ENCODE measurements at places on chromosomes 5 and 9.

DNA sequence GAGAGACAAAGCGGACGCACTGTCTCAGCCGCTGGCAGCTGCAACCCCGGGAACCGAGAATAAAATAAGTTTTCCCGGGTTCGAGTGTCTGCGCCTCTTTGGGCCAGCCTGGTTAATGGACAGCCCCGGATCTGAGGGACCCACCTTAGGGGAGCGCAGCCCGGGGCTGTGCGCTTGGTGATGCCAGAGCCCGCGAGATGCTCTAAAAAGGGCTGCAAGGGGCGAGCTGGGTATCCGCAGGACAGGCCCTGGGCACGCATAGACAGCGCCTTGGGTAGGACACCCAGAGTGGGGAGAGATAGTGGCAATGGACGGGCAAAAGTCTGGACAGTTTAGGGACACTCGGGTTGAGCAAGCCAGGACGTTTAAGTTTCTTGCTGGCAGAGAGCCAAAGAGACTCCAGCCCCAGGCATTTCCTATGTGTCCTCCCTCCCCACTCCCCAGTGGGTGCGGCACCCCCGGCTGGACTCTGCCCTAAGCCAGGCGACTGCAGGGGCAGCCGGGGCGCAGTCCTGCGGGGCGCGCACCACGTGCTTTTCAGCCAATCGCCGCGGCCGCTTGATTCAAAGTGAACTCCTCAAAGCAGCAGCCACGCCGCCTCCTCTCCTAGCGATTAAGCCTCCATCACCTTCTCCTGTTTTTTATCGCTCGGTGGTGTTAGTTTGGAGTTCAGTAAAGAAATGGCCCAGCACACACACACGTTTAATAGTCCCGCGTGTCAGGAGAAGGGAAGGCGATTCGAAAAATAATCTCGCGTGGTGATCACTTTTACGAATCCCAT, 616 bp upstream of the ENC1 start:
- no peak for DNase-seq

DNA sequence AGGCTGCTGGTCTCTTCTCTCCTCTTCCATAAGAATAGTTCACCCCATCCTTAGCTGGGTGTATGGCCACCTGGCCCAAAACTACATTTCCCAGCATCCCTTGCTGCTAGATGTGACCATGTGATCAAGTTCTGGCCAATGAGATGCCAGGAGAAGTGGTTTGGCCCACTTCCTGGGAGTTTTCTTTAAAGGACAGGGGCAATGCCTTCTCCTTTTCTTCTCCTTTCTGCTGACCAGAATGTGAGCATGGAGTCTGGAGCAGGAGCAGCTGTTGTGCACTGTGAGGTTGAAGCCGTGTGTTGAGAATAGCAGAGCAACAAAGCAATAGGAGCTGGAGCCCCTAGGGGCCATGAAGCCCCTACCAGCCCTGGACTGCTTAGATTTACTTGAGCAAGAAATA, 36.8 kb downstream of the C9orf50 start:
- peak; percentile 30 for DNase-seq

- DNase-seq: no peak
Observed at GRCh38 chr5:123098767-123099513, 9.9 kb downstream of the PRDM6 start.

- DNase-seq: no peak
Observed at GRCh38 chr5:10663489-10664179, 97.4 kb downstream of the DAP start.

GRCh38 chr5:174616036-174616435, 108.3 kb upstream of the MSX2 start:
- no peak for DNase-seq

GRCh38 chr5:176873541-176874172, 25.5 kb downstream of the HK3 start:
- DNase-seq: no peak

DNA sequence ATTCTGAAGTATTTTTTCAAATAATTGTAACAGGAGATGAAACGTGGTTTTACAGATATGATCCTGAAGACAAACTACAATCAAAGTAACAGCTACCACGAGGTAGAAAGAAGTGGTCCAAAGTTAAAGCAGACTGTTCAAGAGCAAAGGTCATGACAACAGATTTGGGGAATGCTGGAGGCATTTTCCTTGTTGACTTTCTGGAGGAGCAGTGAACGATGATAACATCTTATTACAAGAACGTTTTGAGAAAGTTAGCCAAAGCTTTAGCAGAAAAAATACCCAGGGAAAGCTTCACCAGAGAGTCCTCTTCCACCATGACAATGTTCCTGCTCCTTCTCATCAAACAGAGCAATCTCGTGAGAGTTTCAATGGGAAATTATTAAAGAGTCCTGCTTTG, 145.4 kb upstream of the NREP start:
- DNase-seq: no peak

DNA sequence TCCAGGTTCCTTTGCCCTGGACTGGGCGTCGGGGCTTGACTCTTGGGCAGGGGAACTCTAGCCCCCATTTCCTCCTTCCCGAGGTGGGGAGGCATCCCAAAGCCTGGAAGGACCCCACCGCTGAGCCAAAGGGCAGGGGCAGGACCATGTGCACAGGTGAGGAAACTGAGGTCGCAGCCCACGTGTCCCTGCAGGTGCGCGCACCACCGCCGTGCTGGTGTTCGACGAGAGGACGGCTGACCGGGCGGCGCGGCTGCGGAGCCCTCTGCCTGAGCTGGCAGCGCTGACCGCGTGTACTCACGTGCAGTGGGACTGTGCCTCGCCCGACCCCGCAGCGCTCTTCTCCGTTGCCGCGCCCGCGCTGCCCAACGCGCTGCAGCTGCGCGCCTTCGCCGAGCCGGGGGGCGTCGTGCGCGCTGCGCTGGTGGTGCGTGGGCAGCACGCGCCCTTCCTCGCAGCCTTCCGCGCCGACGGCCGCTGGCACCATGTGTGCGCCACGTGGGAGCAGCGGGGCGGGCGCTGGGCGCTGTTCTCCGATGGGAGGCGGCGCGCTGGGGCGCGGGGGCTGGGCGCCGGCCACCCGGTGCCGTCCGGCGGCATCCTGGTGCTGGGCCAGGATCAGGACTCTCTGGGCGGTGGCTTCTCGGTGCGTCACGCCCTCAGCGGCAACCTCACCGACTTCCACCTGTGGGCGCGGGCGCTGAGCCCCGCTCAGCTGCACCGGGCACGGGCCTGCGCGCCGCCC, 2.8 kb downstream of the ADGRD2 start:
- no peak for DNase-seq

DNA sequence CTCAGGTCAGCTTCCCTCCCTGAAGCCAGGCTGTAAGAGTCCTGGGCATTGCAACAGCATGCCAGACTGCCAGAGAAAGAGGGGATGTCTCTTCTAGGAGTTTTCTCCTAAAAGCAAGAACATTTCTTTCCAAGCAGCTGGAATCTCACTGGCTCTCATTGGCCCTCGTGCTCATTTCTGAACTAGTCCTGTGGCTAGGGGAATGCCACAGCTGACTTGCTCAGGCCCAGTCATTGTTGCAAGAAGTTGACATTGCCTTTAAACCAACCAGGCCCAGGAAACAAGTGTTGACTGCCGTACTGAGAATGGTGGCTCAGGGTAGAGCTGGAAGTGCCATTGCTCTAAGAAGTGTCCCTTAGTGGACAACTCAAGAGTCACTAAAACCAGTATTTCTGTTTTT, 15.0 kb upstream of the CEP120 start:
- no peak for DNase-seq

- no peak for DNase-seq
Observed at GRCh38 chr5:56327809-56328208, 94.7 kb upstream of the ANKRD55 start.

- DNase-seq: no peak
Observed at GRCh38 chr5:109161914-109162683, 247.7 kb downstream of the PJA2 start.

DNA sequence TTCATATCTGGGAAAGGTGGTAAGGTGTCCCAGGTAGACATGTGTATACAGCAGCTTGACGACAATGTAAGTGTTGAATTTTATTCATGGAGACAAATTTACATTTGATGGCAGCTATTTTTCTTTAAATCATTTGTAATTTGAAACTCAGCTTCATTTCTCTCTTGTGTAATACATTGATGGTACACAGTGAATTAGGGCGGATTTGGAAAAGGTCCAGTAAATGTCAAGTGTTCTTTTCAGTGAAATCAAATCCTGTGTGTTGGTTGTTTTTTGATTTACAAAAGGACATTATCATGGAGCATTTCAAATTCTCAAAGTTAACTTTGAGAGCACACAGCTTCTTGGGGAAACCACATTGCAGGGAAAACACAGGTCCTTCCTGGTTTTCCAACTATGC, 30.0 kb upstream of the PCSK1 start:
- no peak for DNase-seq

- DNase-seq: no peak
Observed at GRCh38 chr5:161686149-161686548, 628 bp downstream of the GABRA6 start.

DNA sequence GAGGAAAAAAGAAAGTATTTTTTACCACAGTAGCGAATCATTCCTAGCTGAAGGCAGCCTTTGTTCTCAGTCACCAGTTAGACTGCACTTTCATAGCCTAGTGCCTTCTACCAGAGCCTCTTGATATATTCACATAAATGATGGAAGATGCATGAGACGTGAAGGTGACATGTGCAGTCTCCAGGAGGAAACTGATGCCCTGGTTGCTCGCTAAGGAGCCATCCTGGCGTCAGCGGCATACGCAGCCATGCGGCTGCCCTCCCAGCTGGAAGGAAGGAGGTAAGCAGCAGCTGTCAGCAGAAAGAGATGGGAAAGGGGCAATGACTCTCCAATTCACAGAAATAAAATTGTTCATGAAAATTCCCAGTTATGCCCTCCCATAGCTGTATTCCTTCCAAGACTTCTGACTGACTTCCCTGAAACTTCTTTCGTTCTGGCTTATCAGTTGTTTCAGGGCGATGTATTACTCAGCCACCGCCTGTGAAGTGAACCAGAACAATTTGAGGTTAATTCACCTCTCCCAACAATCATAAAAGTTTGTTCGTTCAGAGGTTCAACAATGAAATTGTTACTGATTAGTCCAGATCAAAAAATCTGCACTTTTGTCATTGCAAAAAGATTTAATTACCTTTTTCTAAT, 331.2 kb downstream of the NR2F1-AS1 start:
- no peak for DNase-seq

- no peak for DNase-seq
Observed at GRCh38 chr5:59356813-59357380, 536.6 kb downstream of the PDE4D start.

All from effector memory CD4-positive, alpha-beta T cell (primary cell).